ENCODE measurements at places on chromosomes 3 and 15. TPM values are rescaled to one million over a fixed set of nuclear protein-coding genes. Genes with fewer than 3 reads are reported as not detected.
A peak's percentile ranks its signal among the peaks of the same experiment; 100 is the strongest.

GRCh38 chr15:69583626-69584025 lies 131.0 kb downstream of the RPLP1 start:
- no peak for DNase-seq
- no peak overlapping the region for H3K27ac ChIP-seq
- H3K4me1 ChIP-seq: peaks cover 20% of the 10 kb centered on the region
- H3K27me3 ChIP-seq: peaks cover 10% of the 10 kb centered on the region
- no peak overlapping the region for H3K4me3 ChIP-seq
- no peaks in the 10 kb centered on the region for H3K36me3 ChIP-seq

- H3K27me3 ChIP-seq: no peaks in the 10 kb centered on the region
- peak overlapping the region; percentile 44 for H3K27ac ChIP-seq
- H3K4me3 ChIP-seq: peak overlapping the region; percentile 4
- H3K36me3 ChIP-seq: peaks cover 85% of the 10 kb centered on the region
- H3K4me1 ChIP-seq: peaks cover 83% of the 10 kb centered on the region
Observed at GRCh38 chr15:38554354-38554753, 10.3 kb downstream of the RASGRP1 start.

DNA sequence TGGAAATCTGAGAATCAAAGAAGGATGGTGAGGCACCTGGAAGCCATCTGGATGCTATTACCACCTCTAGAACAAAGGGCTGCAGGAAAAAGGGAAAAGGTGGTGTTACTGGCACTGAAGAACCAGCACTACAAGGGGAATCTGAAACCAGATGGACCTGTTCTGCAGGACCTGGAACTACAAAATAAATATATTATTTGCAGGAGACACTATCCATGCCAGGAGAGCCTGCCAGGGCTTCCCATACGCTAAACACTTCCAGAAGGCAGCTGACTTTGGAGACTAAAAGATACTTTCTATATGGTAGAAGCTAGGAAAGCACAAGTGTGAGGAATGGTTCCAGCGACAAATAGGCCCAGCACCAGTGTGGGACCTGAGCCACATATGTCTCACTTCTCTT lies 83.4 kb upstream of the POU1F1 start:
- peaks cover 11% of the 10 kb centered on the region for H3K27me3 ChIP-seq
- no peak overlapping the region for H3K4me3 ChIP-seq
- H3K36me3 ChIP-seq: no peaks in the 10 kb centered on the region
- H3K27ac ChIP-seq: no peak overlapping the region

- peaks cover 28% of the 10 kb centered on the region for H3K4me1 ChIP-seq
- H3K36me3 ChIP-seq: peaks cover 9% of the 10 kb centered on the region
- no peak overlapping the region for H3K4me3 ChIP-seq
- DNase-seq: no peak
- H3K27me3 ChIP-seq: no peaks in the 10 kb centered on the region
Observed at GRCh38 chr3:48018841-48019240, 2.6 kb upstream of the MAP4 start.

GOLGA8M gene
- 7.1 TPM for total RNA-seq

BTBD1 gene
- total RNA-seq: 67.4 TPM

GRCh38 chr3:87324609-87325008 lies 48.2 kb upstream of the POU1F1 start:
- H3K27me3 ChIP-seq: peaks cover 3% of the 10 kb centered on the region
- no peak overlapping the region for H3K4me3 ChIP-seq
- H3K27ac ChIP-seq: no peak overlapping the region
- H3K36me3 ChIP-seq: no peaks in the 10 kb centered on the region
- DNase-seq: no peak

ISL2 gene
- 0.37 TPM for total RNA-seq

GRCh38 chr15:42832576-42832975 lies 88.0 kb downstream of the TTBK2 start:
- H3K4me3 ChIP-seq: no peak overlapping the region
- H3K4me1 ChIP-seq: no peaks in the 10 kb centered on the region
- no peaks in the 10 kb centered on the region for H3K27me3 ChIP-seq
- H3K36me3 ChIP-seq: no peaks in the 10 kb centered on the region
- no peak overlapping the region for H3K27ac ChIP-seq
- DNase-seq: no peak

GRCh38 chr3:40278791-40279190 lies 30.7 kb upstream of the EIF1B start:
- H3K36me3 ChIP-seq: no peaks in the 10 kb centered on the region
- DNase-seq: no peak
- H3K4me1 ChIP-seq: no peaks in the 10 kb centered on the region
- no peak overlapping the region for H3K4me3 ChIP-seq
- H3K27ac ChIP-seq: no peak overlapping the region

GRCh38 chr3:98731720-98732285 lies 31.3 kb upstream of the ST3GAL6 start:
- no peaks in the 10 kb centered on the region for H3K36me3 ChIP-seq
- peak overlapping the region; percentile 63 for H3K4me3 ChIP-seq
- peaks cover 56% of the 10 kb centered on the region for H3K27me3 ChIP-seq
- H3K27ac ChIP-seq: no peak overlapping the region
- DNase-seq: no peak

DNA sequence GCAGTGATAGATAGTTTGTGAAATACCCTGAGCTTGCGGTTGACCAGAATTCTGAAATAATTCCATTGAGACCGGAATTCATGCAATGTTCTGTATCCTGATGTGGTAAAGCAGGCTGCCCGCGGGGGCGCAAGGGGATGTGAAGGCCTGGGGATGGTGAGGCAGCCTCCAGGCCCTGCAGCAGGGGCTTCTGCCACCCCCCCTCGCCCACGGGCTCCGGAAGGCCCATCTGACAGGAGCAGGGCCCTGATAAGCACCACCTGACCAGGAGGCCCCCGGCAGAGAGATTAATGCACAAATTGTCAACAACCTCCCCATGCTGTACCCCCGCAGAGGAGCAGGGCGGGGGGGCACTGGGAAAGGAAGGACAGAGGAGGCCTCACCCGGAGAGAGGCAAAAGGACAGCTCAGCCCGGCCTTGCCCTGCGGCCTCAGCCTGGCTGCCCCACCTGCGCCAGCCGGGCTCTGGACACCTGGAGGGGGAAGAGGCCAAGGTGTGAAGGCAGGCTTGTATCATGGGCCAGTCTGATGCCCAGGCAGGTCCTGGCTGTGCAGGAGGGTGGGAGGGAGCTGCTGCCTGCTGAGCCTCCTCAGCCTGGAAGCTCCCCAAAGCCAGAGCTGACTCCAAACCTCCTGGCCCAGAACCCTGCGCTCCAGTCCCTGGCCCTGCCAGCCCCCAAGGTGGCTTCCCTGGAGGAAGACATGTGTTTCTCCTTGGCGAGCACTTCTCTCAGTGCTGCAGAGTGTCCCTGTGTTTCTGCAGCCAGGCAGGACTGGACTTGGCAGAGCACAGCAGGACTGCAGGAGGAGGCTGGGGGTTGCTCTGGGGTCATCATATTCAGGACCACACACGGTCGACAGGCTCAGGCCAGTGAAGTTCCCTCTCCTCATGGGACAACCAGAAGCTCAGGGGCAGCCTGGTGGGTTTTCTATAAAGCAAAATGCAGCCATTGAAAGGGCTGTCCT lies 46.5 kb downstream of the RPN1 start:
- no peaks in the 10 kb centered on the region for H3K4me1 ChIP-seq
- peaks cover 5% of the 10 kb centered on the region for H3K27me3 ChIP-seq
- no peaks in the 10 kb centered on the region for H3K36me3 ChIP-seq

DNA sequence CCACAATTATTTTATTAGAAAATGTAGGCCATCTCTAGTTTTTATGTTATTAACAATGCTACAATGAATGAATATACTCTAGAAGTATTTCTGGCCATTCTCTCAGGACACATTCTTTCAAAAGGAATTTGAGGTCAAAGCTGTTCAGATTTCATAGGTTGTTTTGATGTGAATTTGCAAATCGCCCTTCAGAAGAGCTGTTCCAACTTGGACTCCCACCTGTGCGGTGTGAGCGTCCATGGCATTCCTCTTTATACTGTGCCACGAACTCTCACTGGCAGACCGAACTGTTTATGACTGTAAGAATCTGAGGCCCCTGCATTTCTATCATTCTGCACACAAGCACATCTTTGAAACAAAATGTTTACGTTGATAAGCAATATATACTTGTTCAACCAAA lies 18.6 kb upstream of the SLC24A5 start:
- peaks cover 8% of the 10 kb centered on the region for H3K27me3 ChIP-seq
- H3K4me1 ChIP-seq: no peaks in the 10 kb centered on the region
- no peak overlapping the region for H3K4me3 ChIP-seq
- H3K36me3 ChIP-seq: no peaks in the 10 kb centered on the region
- no peak overlapping the region for H3K27ac ChIP-seq
- no peak for DNase-seq

DNA sequence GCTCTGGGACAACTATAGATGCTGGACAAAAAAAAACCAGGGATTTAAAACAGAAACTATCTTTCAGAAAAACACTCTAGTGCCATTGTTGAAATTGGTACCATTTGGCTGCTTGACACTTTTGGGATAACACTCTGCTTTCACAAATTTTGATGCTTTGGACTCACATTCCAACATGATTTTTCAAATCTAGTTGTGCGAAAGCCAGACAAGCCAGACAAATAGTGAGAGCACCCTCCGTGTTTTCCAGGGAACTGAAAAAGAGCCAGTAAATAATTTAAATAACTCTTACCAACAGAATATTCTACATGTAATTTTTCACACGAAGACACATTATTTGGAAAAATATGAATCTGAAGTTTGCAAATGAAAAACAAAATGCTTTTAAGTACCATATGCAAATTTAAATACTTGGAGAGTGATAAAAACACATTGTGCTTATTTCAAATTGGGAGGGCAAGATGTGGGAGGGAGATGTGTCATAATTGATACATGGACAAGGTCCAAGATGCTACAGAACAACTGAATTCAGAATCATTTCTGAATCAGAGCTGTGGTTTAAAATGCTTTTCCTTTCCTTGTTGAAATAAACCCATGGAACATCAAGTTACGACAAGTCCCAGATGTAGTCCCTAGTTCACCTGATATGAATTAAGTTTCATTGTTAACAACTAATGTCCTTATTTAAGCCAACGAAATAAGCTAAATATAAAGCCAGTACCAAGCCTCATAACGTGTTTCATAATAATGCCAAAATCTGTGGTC lies 144.2 kb upstream of the SOX2 start:
- no peak overlapping the region for H3K27ac ChIP-seq
- DNase-seq: no peak
- no peaks in the 10 kb centered on the region for H3K27me3 ChIP-seq
- no peaks in the 10 kb centered on the region for H3K36me3 ChIP-seq
- H3K4me3 ChIP-seq: no peak overlapping the region
- H3K4me1 ChIP-seq: no peaks in the 10 kb centered on the region

DNA sequence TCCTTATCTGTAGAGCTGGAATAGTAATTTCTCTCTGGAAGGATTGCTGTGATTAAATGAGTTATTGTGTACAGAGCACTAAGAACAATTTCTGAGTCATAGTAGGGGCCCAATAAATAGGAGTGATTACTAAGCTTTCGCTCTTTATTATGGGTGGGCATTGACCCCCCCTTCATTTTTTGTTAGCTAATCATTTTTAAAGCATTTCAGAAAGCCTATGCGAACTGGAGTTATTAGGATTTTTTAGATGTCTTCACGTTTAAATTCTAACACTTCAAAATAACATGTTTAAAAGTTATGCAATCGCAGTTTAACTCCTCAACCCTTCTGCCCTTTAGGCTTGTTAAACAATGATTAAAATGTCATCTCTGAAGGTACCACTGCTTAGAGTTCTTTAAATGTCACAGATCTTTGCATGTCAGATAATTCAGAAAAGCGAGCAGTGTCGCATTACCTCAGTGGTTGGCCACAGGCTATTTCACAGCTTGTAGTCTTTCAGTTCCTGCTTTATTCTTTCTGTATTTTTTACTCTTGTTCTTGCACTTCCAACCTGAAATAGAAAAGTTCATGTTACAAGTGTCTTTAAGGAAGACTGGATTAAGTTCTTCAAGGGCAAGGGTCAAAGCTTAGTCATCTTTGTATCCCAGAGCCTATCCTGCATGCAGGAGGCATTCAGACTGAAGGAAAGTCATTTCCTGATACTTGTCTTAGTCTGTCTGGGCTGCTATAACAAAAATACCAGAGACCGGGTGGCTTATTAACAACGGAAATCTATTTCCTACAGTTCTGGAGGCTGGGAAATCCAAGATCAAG lies 102.9 kb downstream of the FNDC3B start:
- peaks cover 34% of the 10 kb centered on the region for H3K4me1 ChIP-seq
- H3K4me3 ChIP-seq: no peak overlapping the region
- H3K36me3 ChIP-seq: peaks cover 3% of the 10 kb centered on the region
- no peak for DNase-seq
- no peak overlapping the region for H3K27ac ChIP-seq

- H3K4me3 ChIP-seq: no peak overlapping the region
- no peak overlapping the region for H3K27ac ChIP-seq
- DNase-seq: no peak
- peaks cover 7% of the 10 kb centered on the region for H3K27me3 ChIP-seq
- H3K4me1 ChIP-seq: peaks cover 10% of the 10 kb centered on the region
- H3K36me3 ChIP-seq: no peaks in the 10 kb centered on the region
Observed at GRCh38 chr3:139299261-139300132, 44.3 kb upstream of the MRPS22 start.

CACNA2D2 gene
- 0.78 TPM for total RNA-seq

- peak overlapping the region; percentile 96 for H3K27ac ChIP-seq
- peaks cover 35% of the 10 kb centered on the region for H3K4me1 ChIP-seq
- no peaks in the 10 kb centered on the region for H3K27me3 ChIP-seq
- DNase-seq: peak; percentile 64
Observed at GRCh38 chr15:52180196-52180835, 10.9 kb downstream of the GNB5 start.

DNA sequence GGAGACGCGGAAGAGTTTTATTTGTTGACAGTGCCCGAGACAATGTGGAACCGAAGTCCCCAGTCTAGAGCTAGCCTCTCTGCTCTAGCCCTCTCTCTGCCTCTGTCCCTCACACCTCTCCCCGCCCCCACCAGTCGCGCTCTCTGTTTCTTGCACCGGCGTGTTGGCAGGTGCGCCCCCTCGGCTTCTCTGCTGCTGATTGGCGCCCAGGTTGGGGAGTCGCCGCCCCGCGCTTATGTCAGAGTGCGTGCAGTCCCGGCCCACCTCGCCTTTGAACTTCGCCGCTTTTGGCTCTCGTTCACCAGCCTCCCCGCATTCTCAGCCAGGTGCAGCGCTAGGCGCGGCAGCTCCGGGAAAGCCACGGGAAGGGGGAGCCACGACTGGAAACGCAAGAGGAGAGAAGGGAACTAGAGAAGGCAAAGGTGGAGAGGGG lies at the start of gene SOX14:
TSS of gene SOX14 (plus strand) at position 315 of the 433 bp plus-strand sequence. CDS start 470 bp downstream, outside the sequence.
- H3K4me3 ChIP-seq: peak within 1 kb of the TSS; percentile 18
- H3K27ac ChIP-seq: no peak within 1 kb of the TSS
- peaks cover 13% of the 10 kb centered on the region for H3K36me3 ChIP-seq
- no peak for DNase-seq

- no peak overlapping the region for H3K27ac ChIP-seq
- no peaks in the 10 kb centered on the region for H3K4me1 ChIP-seq
- peaks cover 4% of the 10 kb centered on the region for H3K27me3 ChIP-seq
- DNase-seq: no peak
- no peak overlapping the region for H3K4me3 ChIP-seq
Observed at GRCh38 chr3:56318891-56319290, 149.4 kb downstream of the ERC2 start.

SLC28A2 gene
- not detected for total RNA-seq

DNA sequence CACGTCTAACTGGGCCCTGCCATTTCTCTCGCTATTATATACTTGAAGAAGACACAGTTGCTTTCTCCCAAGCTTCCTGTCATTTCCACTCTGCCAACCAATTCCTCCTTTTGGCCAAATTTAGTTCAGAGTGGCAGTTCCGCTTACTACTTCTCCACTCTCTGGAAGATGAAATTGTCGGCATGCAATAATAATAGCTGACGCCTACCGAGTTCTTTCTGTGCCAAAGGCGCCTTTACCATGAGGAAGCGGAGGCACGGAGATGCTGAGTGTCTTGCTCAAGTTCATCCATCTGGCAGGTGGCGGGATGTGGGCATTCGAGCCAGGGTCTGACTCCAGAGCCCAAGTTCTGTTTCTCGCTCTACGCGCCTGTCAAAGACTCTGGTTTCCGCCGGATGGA lies 14.6 kb upstream of the NRROS start:
- peak overlapping the region; percentile 56 for H3K4me3 ChIP-seq
- H3K36me3 ChIP-seq: peaks cover 4% of the 10 kb centered on the region

CASR gene
- not detected for total RNA-seq

All from activated CD8-positive, alpha-beta T cell treated with anti-CD3 and anti-CD28 coated beads, Interleukin-2, amount 10 ng/mL, durations not matched to agents 7 days and 5 days (primary cell).